Fibroblast of skin of left quadriceps (primary cell): ENCODE measurements at places on chromosomes 6 and 20.

GRCh38 chr6:34384321-34385153, 7.9 kb downstream of the NUDT3 start:
- no peak for DNase-seq

DNA sequence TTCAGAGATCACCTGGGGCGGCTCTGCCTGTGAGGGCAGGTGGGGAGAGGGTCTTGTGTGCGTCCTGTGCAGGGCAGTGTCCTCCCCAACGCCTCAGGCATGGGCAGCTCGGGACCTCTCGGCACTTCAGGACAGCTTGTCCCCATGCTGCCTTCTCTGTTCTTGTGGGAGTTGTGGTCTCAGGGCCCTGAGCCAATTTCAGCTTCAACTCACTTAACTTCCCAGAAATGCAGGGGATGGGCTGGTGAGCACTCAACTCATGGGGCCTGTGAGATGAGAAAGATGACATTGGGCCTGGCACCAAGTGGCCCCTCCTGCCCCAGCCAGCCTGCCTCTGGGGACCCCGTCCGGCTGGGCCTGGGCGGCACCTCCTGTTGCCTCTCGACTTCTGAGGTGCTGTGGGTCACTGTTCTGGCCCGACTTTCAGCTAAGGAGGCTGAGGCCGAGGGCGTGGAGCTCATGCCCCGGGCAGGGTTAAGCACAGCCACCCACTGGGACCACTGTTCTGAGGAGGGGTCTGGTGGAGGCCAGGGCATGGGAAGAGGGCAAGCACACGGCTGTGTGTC, 6.7 kb downstream of the RGS19 start:
- no peak for DNase-seq

DNA sequence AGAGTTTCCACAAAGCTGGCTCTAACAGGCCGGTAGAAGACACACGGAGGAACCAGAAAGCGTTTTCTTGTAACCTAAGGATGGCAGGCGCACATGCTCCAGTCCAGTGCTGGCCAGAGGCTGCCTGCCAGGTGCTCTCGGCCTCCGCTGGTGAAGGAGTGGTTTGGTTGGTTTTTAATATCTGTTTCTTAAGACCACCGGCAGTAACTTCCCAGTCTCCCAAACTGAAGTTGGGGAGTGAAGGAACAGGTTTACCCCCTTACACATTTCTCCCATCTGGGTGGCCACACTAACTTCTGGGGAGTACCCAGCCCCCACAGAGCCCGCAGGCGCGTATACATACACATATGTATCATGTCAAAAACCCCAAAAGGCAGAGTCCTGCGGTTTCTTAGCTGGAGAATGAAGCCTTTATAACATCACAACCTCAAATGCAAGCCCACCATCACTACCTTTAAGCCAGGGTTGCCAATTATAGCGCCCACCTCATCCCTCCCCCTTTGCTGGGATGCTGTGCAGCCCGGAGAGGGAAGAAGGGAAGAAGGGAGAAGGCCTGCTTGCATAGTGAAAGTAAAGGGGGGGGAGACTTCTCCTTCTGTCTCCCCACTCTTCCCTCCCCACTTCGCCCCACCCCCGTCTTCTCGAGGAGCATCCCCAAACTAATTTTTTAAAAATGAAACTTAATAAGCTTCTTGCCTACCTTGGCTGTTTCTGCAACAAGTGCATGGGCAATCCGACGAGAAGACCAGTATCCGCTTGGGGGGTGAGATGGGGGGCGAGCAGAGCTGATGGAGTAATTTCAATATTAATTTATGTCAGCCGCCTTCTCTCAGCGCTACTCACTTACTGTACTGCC, 1.0 kb downstream of the TRERF1 start:
- DNase-seq = no peak

DNA sequence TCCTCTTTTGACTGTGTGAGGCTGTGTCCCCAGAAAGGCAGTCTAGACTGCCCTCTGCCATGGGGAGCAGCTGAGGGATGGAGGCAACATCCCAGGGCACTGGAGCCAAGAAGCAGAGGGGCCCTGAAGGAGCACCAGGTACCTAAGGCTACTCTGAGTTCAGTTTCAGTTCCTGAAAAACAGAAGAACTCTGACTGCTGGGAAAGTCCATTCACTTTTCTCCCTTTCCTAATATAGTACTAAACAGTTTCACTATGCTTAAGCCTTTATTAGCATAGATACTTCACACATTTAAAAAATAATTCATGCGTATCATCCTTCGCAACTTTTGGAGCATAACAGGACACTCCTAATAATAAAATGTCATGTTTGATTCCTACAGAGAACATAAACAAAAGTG, 130.0 kb downstream of the FOXC1 start:
- no peak for DNase-seq

GRCh38 chr6:72650081-72650745, 28.3 kb downstream of the KCNQ5 start:
- DNase-seq = no peak

- DNase-seq = no peak
These were observed 102.6 kb upstream of the RPS6KA2 start for GRCh38 chr6:166729658-166730057.

DNA sequence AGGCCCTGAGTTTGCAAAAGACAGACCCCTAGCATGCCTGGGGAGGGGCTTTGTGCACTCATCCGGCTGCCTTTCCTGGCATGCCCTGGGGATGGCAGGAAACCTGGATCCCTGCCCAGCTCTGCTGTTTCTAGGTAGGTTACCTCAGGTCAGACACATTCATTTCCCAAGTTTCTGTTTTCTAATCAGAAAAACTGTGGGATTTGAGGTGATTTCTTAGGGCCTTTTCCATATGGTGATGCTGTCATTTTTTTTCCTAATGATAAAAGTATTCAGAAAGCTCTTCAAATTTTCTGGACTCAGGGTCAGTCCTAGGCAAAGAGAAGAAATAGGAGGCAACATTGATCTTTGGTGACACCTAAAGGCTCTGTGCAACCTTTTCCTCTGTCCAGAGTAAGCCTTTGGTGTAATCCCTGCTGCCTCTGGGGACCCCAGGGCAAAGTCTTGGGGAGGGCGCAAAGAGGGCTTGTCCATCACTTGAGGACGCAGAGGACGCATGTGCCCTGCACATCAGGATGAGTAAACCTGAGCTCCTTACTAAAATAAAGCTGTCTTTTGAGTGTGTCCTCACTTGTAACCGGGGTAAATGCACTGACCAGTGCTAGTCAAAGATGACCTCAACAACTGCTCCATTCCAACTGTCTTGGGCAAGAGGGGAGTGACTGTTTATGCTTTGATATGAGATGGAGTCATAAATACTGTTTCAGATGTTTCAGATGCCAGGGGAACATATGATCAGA, 13.5 kb upstream of the TRAM2 start:
- no peak for DNase-seq

DNA sequence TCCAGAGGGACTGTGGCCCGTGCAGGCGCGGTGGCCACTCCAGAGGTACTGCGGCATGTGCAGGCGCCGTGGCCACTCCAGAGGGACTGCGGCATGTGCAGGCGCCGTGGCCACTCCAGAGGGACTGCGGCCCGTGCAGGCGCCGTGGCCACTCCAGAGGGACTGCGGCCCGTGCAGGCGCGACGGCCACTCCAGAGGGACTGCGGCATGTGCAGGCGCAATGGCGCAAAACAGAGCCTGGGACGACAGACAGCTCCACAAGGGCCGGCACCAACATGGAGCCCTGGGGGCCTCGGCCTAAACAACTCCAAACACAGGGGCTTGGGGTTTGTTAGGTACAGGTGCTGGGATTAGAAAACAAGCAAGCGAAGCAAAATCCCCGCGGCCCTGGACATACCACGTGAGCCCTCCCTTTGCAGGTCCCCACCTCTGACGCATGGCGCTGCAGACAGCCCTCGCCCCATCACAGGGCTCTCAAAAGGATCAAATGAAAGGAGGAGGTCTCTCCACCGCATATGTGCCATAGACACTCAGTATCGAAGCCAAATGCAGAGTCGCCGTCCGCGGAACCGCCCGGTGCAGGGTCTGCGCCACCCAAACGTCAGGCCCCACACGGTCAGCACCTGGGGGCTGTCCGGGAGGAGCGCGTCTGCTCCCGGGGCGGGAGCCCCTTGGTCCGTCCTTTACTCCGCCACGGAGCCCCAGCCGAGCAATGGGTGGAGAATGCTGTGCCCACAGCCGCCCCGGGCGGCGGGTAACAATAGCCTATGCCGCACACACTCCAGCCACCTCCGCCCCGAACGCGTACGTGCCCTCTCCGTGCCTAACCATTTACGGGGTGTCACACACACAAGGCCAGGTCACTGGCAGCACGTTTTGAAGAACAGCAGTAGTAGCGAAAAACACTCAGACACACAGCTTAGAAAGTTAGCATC, 85.7 kb downstream of the TAF4 start:
- no peak for DNase-seq

DNA sequence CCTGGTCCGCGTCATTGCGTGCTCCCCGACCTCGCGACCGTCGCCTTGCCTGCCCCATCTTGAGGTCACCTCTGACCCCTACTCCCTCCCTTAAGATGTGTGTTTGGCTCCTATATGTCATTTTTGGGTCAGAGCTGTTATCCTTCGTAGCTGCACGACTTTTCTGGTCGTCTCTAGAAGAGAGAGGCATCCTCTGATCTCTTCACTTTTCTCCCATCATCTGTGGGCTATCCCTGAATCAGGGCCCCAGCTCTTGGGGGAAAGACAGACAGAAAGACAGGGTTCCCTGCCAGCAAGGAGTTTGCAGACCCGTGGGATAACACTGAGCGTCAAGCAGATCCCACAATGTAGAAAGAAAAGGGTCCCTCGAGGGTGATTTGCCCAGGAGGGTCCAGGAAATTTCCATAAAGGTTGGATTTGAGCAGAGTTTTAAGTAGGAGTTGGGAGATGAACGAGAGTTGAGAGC, 555 bp downstream of the FAM120B start:
- no peak for DNase-seq

DNA sequence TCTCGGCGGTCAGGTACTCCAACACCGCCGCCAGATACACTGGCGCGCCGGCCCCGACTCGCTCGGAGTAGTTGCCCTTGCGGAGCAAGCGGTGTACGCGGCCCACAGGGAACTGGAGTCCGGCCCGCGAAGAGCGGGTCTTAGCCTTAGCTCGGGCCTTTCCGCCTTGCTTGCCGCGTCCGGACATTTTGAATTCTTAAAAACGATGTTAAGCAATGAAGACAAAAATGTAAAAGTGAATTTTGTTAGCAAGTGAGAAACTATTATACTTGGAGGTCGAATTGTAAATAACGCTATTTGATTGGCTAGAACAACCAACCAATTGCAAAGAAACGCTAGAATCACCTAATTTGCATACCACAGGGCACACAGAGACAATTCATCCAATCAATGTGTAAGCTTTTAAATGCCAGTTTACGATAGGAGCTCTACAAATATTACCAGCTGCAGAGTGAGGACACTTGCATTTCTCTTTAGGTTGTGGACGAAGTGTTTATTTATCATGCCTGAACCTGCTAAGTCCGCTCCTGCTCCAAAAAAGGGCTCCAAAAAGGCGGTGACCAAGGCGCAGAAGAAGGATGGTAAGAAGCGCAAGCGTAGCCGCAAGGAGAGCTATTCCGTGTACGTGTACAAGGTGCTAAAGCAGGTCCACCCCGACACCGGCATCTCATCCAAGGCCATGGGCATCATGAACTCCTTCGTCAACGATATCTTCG, 112.0 kb downstream of the HFE start:
- peak; percentile 92 for DNase-seq

- no peak for DNase-seq
These were observed 1068.7 kb upstream of the FLRT3 start for GRCh38 chr20:15406072-15406471.

GRCh38 chr20:46634528-46634927, 16.7 kb downstream of the SLC13A3 start:
- no peak for DNase-seq

- DNase-seq = no peak
These were observed 4.6 kb upstream of the LSM14B start for GRCh38 chr20:62117658-62118057.

DNA sequence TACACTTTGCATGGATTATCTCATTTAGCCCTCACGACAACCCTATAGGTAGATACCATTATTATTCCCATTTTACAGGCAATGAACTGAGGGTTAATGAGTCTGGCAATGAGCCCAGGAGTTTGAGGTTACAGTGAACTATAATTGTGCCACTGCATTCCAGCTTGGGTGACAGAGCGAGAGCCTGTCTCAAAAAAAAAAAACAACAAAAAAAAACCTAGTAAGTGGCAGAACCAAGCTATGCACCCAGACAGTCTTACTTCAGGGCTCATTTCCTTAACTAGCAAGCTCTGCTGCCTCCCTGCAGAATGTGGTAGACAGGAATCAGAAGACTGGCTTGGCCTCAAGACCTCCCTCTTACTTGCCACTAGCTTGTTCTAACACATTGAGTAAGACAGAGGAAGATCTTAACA, 71.9 kb upstream of the RREB1 start:
- DNase-seq = no peak

DNA sequence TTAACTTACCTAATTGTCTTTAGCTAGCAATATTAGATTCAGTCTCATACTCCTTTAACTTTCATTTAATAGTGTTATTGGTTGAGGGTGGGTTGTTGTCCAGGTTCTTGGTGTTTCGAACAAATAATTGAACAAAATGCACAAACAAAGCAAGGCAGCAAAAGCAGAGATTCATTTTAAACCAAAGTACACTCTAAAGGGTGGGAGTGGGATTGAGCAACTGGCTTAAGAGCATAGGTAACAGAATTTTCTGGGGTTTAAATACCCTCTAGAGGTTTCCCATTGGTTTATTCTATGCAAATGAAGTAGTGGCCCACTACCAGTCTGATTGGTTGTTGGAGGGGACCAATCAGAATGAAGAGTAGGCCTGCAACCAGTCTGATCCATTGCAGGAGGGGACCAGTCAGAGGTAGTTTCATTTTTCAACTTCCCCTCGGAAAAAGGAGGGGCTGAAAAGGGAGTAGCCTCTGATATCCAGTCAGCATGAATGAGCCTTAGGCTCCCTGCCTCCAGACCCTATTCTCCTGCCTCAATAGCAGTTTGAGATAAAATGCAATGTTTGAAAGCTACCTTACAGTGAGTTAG, 26.3 kb upstream of the RAB23 start:
- DNase-seq = no peak

DNA sequence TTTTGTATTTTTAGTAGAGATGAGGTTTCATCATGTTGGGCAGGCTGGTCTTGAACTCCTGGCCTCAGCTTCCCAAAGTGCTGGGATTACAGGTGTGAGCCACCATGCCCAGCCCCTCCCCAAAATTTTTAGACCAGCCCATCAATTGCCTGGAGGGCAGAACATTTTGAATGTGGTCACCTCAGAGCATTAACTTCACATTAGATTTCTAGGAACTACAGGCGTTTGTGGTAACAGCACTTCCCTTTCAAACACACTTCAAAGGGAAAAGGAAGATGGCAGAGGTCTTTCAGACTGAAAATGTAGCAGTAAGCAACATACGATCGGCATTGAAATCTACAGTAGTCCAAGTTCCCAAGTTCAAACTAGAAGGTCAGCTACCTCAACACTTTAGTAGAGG, 12.3 kb upstream of the SLA2 start:
- no peak for DNase-seq

DNA sequence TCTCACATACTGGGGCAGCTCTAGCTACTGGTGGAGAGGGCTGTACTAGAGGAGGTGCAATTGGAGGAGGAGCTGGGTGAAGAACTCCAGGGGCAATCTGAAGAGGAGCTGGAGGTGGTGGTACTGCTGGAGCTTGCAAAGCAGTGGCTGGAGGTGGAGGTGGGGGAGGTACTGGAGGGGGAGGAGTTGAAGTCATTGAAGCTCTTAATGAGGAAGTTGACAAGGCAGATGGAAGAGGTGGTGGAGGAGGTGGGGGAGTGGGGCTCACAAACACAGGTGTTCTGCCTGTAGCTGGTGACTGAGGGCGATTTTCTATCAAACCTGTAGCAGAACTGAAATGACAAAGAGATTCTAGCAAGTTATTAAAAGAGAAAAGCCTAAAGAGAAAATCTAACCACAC, 77.6 kb downstream of the WASF1 start:
- DNase-seq = no peak

- DNase-seq = peak; percentile 70
These were observed 1.5 kb upstream of the GGT7 start for GRCh38 chr20:34874094-34874654.
